Upper lobe of right lung (tissue), 1 donor: ENCODE measurements at places on chromosomes 5 and 9. TPM values are rescaled to one million over a fixed set of nuclear protein-coding genes. Genes with fewer than 3 reads are reported as not detected.

The LIFR gene
- total RNA-seq, result 151 TPM

The SPINK7 gene
- total RNA-seq, result not detected

The HSD17B3 gene
- 0.81 TPM for total RNA-seq

The EIF4EBP3 gene
- 21.4 TPM for total RNA-seq

The CDH9 gene
- not detected for total RNA-seq

The CMYA5 gene
- 2.7 TPM for total RNA-seq

The EGFL7 gene
- 302 TPM for total RNA-seq

The ZNF782 gene
- 4.5 TPM for total RNA-seq

The PAX5 gene
- 0.23 TPM for total RNA-seq

The WDR38 gene
- total RNA-seq, result not detected

The LCN1 gene
- total RNA-seq, result not detected

The RMI1 gene
- total RNA-seq, result 5.4 TPM

The TRIM23 gene
- 14.7 TPM for total RNA-seq

The CATSPER3 gene
- total RNA-seq, result 0.87 TPM

The FGF10 gene
- 2.7 TPM for total RNA-seq

The GRXCR2 gene
- total RNA-seq, result not detected

The TSLP gene
- 1.7 TPM for total RNA-seq

The AKNA gene
- total RNA-seq, result 54.7 TPM

The ELOVL7 gene
- 8.2 TPM for total RNA-seq

The SH3GL2 gene
- total RNA-seq, result 3.2 TPM

The SLC36A3 gene
- total RNA-seq, result not detected

The LCP2 gene
- 83.1 TPM for total RNA-seq

The TYRP1 gene
- 7.1 TPM for total RNA-seq

The C7 gene
- total RNA-seq, result 302 TPM

The NMUR2 gene
- 2.1 TPM for total RNA-seq

The PCDHA3 gene
- 1.3 TPM for total RNA-seq

The SLC4A9 gene
- 0.23 TPM for total RNA-seq

The GPRIN1 gene
- total RNA-seq, result 1.4 TPM

The CD274 gene
- 25.9 TPM for total RNA-seq

The LCN9 gene
- not detected for total RNA-seq

The CDH12 gene
- not detected for total RNA-seq

The SGCD gene
- 7.5 TPM for total RNA-seq

The ZNF462 gene
- 25.4 TPM for total RNA-seq

The TMEM267 gene
- total RNA-seq, result 12.0 TPM

The THOC3 gene
- 22.8 TPM for total RNA-seq

The EGFLAM gene
- 2.1 TPM for total RNA-seq

The MZB1 gene
- 5.2 TPM for total RNA-seq

The ANKRD34B gene
- 0.35 TPM for total RNA-seq

The BTNL9 gene
- total RNA-seq, result 99.8 TPM

The ELP1 gene
- 18.3 TPM for total RNA-seq

The LURAP1L gene
- total RNA-seq, result 32.3 TPM

The C5orf34 gene
- total RNA-seq, result 2.6 TPM

The SPAG8 gene
- total RNA-seq, result 2.8 TPM

The CCDC152 gene
- total RNA-seq, result 0.78 TPM

The CCT5 gene
- total RNA-seq, result 119 TPM

The CNTFR gene
- 2.9 TPM for total RNA-seq

The ADCY2 gene
- 0.17 TPM for total RNA-seq

The LPAR1 gene
- total RNA-seq, result 18.2 TPM

The NEUROG1 gene
- not detected for total RNA-seq
